Kasumi-1 (cell line): ENCODE measurements at places on chromosomes 3 and 15.

GRCh38 chr3:151226088-151226563 lies 23.1 kb upstream of the GPR171 start:
- no peak for DNase-seq

DNA sequence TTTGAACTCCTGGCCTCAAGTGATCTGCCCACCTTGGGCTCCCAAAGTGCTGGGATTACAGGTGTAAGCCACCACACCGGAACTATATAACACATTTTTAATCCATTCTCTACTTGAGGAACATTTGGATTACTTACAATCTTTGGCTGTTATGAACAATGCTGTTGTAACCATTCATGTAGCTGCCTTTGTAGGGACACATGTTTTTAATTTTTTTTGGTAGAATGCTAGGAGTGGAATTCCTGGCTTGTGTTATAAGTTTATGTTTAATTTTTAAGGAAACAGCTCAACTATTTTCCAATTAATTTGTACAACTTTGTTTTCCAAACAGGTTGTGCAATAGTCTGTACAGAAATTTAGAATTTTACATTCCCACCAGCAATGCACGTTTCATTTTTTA lies 51.7 kb downstream of the GPR149 start:
- DNase-seq = no peak

- no peak for DNase-seq
Measured at GRCh38 chr3:144264350-144264749, 292.7 kb downstream of the DIPK2A start.

GRCh38 chr3:108564564-108564963 lies 24.7 kb downstream of the CIP2A start:
- DNase-seq = no peak

- DNase-seq = no peak
Measured at GRCh38 chr3:152305075-152305474, 36.3 kb downstream of the MBNL1 start.

DNA sequence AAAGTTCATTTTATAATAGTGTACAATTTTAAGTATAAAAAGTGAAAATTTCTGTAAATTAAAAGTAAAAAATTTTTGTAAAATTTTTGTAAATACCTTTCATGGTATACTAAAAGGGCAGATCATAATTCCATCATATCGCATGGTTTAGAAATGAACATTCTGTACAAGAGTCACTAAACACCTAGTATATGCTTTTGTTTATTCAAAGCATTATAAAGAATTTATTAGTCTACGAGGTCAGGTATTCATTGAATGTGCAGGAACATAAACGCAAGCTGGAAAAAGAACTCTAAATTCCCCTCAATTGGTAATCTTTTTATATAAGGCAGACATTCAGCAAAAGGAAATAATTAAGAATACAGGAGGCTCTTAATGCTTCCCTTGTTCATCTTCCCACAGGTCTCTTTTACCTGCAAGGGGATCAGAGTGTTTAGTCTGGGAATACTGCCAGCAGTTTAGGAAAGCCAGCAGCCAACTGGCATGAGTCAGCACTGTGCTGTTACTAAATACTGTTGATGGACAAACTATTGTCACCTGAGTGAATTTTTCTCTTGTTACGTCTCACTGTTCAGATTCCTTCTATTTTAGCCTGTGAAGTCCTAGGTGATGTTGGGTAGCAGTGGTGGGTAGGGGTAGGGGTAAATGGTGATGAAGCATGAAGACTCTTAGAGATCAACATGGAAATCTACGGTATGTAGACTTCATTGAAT lies 70.1 kb downstream of the UQCC5 start:
- DNase-seq = no peak

DNA sequence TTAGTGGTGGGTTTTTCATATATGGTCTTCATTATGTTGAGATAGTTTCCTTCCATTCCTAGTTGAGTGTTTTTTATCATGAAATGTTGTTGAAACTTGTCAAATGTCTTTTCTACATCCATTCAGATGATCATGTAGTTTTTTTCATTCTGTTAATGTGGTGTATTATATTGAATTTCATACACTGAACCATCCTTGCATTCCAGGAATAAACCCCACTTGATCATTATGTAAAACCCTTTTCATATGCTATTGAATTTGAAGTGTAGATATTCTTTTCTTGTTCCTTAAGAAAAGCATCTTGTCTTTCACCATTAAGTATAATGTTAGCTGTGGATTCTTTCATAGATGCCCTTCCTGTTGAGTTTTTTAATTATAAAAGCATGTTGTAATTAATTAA lies 42.9 kb downstream of the PIAS1 start:
- no peak for DNase-seq

GRCh38 chr15:64749999-64750657 lies 25.3 kb downstream of the RBPMS2 start:
- no peak for DNase-seq

GRCh38 chr3:186217820-186218164 lies 108.9 kb upstream of the ETV5 start:
- no peak for DNase-seq

- DNase-seq = peak; percentile 28
Measured at GRCh38 chr3:60010781-60011180, 961.0 kb upstream of the CFAP20DC start.

- peak; percentile 42 for DNase-seq
Measured at GRCh38 chr3:132595014-132595413, 2.1 kb upstream of the ACKR4 start.

GRCh38 chr15:60536951-60537350 lies 58.0 kb upstream of the ICE2 start:
- no peak for DNase-seq

GRCh38 chr15:35622641-35623340 lies 76.8 kb upstream of the DPH6 start:
- no peak for DNase-seq

GRCh38 chr3:122862381-122862780 lies 67.5 kb downstream of the SLC49A4 start:
- no peak for DNase-seq
